ENCODE measurements at places on chromosomes 11 and 22. TPM values are rescaled to one million over a fixed set of nuclear protein-coding genes. Genes with fewer than 3 reads are reported as not detected.
A peak's percentile ranks its signal among the peaks of the same experiment; 100 is the strongest.

GRCh38 chr11:125923012-125923579, 18.8 kb downstream of the DDX25 start:
- peak; percentile 80 for DNase-seq

GRCh38 chr11:130418756-130419155, 9.7 kb downstream of the ADAMTS8 start:
- no peak for DNase-seq

- no peak for DNase-seq
Measured at GRCh38 chr11:69931060-69931910, 112.1 kb upstream of the FGF3 start.

HBE1 gene
- 0.32 TPM for total RNA-seq

DNA sequence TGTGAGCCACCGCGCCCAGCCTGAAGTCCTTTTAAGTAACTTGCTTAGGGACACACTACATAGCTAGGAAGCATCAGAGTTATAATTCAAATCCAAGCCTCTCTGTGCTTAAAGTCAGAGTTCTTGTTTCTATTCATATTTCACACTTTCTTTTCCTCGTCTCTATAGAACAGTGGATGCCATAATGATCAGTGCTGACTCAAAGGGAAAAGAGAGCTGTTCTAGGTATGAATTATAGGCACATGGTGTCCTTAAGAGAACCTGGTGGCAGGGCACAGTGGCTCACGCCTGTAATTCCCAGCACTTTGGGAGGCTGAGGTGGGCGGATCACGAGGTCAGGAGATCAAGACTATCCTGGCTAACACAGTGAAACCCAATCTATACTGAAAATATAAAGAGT, 400.2 kb upstream of the DDI1 start:
- DNase-seq = no peak

DNA sequence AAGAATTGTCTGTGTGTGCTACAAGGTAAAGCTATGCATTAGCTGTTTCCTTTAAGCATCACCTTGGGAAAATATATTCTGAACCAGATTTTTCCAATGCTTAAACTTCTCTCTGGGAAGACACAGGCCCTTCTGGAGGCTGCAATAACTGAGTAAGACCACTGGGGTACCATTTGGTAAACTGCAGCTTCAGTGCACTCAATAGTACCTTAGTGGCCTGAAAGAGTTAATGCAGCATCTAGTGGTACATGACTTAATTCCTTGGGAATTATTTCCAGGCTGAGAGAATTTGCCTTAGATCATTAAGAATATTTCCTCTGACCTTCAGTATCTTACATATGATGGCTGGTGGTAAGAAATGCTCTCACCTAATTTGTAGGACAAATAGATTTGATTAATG, 727.4 kb downstream of the DLG2 start:
- DNase-seq = no peak

DNA sequence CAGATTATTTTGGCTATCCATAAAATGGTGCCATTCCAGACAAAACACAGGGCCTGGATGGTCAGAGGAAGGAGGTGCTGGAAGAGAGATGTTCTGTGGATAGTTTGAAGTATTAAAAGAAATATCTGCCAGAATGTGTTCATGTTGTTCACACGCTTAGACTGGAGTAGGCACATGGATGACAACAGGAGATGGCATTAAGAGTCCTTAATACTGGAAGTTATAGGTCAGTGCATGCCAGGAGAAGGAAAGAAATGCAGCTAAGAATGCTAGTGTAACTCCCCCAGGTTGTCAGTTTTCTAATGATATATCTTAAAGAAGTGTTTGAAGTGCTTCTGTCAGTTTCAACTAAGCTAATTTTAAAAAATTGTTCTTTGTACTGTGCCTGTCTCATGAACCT, 20.2 kb downstream of the KREMEN1 start:
- no peak for DNase-seq

CATSPER1 gene
- not detected for total RNA-seq

- no peak for DNase-seq
Measured at GRCh38 chr11:92505689-92506088, 281.1 kb downstream of the FAT3 start.

- DNase-seq = no peak
Measured at GRCh38 chr11:124672536-124673215, 863 bp downstream of the SIAE start.

DNA sequence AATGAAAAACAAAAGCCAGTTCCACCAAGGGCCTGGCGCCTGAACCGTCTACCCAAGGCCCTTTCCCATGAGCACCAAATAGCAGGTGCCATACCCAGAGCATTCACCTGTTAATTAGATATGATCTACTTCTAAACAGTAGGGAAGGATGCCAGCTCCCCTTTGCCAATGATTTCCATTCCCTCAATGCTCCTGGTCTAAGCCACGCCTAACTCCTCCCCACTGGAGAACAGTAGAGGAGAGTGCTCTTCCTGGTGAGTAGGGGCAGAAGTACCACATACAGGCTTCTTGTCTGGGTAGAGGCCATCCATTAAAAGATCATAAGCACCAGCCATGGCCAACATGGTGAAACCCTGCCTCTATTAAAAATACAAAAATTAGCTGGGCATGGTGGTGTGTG, 40.7 kb downstream of the PACSIN2 start:
- no peak for DNase-seq

OR56A1 gene
- not detected for total RNA-seq

DNA sequence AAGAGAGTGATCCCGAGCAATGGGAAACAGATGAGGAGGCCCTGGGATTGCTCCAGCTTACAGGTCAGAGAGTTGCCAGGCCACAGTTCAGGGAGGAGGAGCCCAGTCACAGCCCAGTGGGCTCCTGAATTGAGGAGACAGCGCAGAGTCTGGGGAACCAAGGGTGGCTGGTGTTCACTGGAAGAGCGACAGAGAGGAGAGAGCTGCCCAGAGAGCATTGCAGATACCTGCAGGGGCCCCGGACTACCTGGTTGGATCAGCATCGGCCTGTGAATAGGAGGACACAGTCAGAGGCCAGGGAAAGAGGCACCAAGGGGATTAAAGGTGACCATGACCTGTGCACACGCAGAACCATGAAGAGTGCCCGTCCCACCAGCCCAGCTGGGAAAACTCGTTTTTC, 648.6 kb downstream of the TBC1D22A start:
- no peak for DNase-seq

DNA sequence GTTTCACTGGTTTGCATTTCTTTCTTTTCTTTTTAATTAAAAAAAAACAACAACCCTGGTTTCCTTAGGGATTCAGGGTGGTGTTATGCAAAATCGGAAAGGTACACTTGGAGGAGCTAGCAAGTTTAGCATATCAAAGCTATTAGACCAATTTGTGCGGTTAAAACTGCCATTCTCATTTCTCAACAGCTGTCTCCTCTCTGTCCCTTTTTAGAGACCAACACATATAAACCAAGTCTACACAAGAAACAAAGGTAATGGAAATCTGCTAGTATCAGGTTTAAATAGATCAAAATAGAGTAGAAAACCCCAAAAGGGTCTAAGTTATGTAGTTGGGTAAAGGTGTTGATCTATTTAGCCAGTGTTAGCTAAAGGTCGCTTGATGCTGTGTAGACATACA, 1.7 kb upstream of the SESN3 start:
- DNase-seq = no peak

GRCh38 chr22:33971561-33971961, 51.3 kb upstream of the LARGE1 start:
- no peak for DNase-seq

GRCh38 chr11:67369801-67370284, 3.6 kb downstream of the CLCF1 start:
- no peak for DNase-seq
